ENCODE measurements at places on chromosomes 13 and 19.

GRCh38 chr13:42039457-42039945, 8.9 kb upstream of the DGKH start:
- no peak for DNase-seq

- no peak for DNase-seq
Observed at GRCh38 chr19:6413291-6413690, 11.3 kb downstream of the KHSRP start.

DNA sequence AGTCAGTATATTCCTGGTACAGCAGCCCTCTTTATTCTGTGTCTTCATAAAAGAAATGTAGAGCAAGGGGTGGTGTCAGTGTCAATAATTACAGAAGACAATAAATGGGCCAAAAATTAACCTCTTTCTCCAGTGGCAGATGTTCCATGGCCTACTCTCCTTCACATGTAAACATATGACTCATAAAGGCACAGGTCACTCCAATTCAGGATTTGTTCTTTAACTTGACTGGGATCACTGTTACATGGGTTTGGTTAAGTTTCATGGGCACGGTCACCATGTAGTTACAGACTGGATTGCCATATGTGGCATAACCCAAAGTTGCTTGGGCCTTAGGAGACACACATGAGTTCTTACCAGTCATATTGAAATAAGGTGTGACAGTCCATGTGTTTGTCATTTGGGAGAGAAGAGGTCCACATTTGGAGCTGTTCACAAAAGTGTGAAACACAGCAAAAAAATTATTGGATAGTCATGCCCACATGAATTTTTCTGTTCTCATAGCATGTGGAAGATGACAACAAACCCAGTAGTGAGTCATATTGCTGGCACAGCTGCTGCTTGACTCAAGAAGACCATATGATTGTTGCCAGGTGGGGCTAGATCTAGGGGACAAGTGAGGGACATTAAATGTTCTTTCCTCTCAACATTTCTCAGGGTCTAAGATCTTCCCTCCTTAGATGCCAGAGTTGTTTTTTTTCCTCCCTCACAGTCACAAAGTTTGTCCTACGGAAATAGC, 68.1 kb upstream of the HTR2A start:
- no peak for DNase-seq

GRCh38 chr19:3518255-3518654, 12.1 kb downstream of the FZR1 start:
- DNase-seq, result no peak

DNA sequence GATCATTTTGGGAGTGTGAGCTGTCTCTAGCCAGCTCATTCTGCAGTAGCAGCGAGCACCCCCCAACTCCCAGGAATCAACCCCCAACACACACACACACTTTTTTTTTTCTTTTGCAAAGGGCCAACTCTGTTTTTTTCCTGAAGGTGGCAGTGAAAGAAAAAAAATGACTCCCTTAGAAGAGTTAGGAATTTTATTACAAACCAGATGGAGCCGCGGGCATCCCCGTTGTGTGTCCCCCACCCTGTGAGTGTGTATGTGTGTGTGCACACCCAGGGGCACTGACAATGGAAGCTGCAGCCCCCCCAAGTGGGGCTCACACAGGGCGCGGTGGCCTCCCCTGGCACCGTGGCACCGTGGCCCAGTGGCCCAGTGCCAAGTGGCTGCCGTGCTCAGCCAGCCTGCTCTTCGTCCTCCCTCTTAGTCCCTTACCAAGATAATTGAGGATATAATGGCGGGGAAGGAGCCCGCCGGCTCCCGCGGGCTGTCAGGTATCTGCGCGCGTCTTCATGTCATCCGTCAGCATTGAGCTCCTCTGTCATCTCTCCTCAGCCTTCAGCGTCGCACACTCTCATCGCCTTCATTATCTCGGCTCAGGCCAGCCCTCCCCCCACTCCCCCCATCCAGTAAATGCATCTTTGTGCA, 314.1 kb downstream of the ZNF536 start:
- DNase-seq, result no peak

DNA sequence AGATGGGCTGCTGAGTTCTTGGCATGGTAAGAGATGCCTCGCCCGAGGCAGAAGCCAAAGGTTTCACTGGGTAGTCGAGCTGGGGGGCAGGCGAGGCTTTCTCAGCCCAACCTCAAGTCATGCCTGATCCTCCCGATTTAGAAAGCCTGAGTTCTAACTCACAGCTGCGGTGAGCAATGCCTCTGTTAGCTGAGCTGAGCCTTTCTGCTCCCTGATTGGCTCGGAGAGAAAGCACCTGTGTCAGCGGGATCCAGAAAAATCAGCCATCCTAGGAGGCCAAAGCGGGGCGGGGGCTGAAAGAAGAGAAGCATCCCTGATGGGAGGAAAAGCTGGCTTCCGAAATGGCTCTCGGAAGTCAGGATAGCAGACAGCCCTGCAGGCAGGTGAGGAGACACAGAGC, 44.7 kb downstream of the CACNA1A start:
- no peak for DNase-seq

DNA sequence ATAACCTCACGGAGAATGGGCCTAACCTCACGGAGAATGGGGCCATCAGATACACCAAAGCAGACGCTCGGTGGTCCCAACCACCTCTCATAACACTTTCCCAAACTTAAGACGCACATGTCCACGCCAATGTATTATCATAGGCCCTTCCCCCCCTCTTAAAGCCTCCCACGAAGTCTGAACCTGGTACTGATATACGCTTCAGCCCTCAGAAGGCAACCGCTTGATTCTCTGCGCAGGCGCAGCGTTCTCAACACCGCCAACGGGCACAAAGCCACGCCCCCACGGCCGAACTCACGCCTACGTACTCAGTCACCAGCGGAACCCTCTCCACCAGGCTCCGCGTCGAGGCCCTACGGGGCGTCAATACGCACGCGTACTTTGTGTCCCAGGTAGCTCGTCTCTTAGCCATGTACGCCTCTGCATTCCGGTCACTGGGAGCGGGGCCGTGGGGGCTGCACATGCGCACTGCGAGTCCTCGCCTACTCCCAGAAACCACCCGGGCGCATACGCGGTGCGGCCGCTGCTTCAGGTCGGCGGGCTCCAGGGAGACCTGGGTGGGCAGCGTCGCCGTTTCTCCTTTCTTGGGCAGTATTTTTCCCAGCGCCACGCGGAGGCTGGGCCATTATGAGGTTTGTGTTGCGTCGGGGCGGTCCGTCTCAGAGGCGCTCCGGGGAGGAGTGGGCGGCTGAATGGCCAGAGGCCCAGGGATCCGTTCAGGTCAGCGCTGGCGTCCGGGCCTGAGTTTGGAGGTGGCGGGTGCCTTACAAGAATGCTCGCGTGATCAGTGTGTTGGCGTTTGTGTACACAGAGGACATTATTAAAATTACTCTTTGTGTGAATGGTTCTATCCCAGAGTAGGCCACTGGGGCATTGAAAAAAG, 25.3 kb downstream of the ZNF582 start:
- DNase-seq, result peak; percentile 40

DNA sequence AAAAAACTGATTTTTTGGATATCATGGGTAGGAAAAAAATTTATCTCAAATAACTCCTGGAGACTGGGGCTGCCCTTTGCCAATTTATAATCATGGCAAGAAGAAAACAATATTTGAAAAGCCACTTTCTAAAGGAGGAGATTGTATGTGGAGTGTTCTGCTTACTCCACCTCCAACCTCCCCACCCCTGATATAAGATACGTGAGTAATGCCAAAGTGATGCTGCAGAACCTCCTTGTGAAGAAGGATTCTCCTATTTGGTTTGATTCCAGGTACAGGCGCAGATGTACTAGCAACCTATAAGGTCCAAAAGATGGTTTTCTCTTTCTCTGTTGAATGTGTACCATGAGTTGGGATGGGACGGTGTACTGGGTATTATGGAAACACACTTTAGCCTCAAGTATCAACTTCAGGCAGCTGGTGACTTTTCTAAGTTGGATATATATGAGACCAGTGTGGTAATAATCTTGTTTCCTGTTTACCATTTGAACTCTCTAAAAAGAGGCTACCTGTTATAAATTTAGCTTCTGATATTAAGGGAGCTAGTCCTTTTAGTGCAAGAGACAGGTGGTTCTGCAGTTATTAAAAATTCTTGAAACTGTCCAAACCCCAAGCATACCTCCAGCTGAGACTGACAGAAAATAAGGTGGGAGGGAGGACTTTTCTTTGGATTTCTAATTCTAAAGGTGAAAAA, 724.0 kb upstream of the MIR17HG start:
- DNase-seq, result no peak

- no peak for DNase-seq
Observed at GRCh38 chr19:57803594-57804325, 11.0 kb downstream of the ZNF552 start.

- no peak for DNase-seq
Observed at GRCh38 chr13:73370066-73370465, 311.3 kb downstream of the KLF5 start.

GRCh38 chr13:31409678-31410356, 210.0 kb downstream of the B3GLCT start:
- DNase-seq, result no peak

DNA sequence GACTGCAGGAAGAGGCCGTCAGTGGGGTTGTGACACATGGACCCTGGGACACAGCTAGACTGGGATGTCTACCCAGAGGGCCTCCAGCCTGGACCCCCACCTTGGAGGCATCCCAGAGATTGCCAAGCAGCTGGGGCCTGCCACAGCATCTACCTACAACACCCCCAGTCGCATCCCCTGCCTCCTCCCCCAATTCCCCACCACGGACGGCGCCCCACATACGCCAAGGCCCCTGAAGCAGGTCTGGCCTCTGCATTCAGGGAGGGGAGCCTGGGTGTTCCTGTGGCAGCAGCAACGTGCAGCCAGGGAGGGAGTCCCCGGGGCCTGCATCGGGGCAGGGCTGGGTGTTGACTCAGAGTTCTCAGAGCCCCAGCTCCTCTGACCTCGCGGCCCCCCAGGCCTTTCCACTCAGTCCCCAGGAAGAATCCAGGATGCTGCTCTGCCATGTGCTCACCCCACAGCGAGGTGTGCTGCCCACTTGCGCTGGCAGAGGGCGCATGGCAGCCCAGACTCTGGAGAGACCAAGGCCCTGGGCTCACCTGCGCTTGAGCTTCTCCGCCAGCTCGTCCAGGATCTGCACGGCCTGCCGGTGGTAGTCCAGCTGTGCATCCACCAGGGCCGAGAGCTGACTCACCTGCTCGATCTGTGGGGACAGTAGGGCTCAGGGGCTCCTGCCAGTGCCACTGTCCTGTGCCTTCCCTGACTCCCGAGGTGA, 19.6 kb downstream of the MPND start:
- DNase-seq, result no peak

GRCh38 chr13:54144828-54145227, 1116.2 kb downstream of the OLFM4 start:
- DNase-seq, result no peak

- no peak for DNase-seq
Observed at GRCh38 chr19:16824658-16825311, 4.4 kb upstream of the SIN3B start.

- DNase-seq, result no peak
Observed at GRCh38 chr13:64090311-64090710, 2674.7 kb upstream of the PCDH20 start.

DNA sequence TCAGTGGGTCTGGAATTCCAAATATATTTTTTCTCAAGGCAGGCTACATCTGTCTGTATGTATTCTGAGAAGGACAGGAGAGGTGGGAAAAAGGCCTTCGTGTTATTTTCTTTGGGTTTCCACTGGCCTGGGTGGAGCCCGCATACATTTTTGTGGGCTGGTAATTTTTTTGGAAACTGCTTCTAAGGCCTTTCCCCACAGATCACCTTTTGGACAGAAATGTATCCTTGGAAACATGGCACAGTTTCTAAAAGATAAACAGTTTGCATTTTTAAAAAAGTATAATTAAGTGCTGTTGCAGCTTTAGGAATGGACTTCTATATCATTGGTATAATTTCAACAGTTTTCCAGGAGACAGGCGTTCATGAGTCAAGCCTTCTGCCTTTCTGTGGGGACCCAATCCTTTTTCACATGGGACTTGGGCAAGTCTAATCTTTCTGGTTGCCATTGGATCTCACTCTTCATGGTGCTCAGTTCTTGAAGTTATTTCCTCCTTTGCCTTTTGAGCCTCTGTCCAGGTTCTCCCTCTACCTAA, 8.9 kb downstream of the RFX2 start:
- no peak for DNase-seq

- no peak for DNase-seq
Observed at GRCh38 chr13:25295228-25295627, 6.2 kb upstream of the NUP58 start.

DNA sequence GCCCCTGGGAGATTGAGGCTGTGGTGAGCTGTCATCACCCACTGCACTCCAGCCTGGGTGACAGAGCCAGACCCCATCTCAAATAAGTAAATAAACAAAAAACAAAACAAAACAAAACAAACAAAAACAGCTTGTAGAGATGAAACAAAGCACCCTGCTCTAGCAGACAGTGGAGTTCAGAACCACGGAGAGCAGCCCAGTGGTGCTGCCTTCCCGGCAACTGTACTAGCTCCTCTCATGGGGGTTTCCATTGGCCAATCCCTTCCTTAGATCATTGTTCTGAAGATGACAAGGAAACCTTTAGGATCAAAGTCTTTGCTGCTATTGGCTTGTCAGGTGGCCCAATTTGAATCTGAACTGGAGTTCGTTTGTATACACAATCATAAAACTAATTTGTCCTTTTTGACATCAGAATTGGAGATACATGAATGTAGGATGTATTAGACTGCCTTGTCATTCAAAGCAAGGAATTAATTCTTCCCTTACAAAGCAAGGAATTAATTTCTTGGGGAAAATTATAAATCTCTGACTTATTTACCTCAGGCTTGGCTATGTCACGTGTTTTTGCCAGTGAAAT, 19.7 kb upstream of the SYCN start:
- no peak for DNase-seq

GRCh38 chr19:2645826-2646225, 56.7 kb downstream of the GNG7 start:
- DNase-seq, result no peak

GRCh38 chr13:32629313-32629712, 43.1 kb downstream of the PDS5B start:
- no peak for DNase-seq

- peak; percentile 31 for DNase-seq
Observed at GRCh38 chr19:17605761-17606589, 50.5 kb downstream of the COLGALT1 start.

- DNase-seq, result no peak
Observed at GRCh38 chr13:41673640-41674039, 216.3 kb downstream of the RGCC start.

DNA sequence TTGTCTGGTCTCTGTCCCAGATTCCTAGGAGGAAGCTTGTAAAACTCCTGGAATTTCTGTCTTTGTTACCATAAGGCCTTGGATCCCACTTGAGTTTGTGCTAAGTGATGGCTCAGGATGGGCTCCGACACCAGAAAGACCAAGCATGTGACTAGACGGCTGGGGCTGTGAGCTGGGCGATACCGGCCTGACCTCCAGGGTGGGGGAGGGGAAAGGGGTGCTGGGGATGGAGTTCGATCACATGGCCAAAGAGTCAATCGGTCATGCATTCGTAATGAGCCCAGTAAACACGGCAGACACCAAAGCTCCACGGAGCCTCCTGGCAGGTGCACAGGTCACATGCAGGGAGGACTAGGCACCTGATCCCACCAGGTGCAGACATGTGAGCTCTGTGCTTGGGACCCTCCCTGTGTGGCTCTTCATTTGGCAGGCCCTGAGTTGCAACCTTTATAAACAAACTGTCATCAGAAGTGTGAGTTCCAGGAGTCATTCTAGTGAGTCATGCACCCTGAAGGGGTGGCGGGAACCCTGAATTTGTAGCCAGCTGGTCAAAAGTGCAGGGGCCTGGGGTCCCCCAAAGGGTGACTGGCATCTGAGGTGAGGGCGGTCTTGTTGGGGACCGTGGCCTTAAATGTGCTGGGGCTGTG, 27.1 kb downstream of the ELAVL1 start:
- no peak for DNase-seq

- no peak for DNase-seq
Observed at GRCh38 chr19:35313587-35313986, 15.4 kb upstream of the CD22 start.

- peak; percentile 16 for DNase-seq
Observed at GRCh38 chr19:34926685-34927375, at the start of gene ZNF30. TSS of gene ZNF30 (plus strand) at chr19:34926903. CDS start at chr19:34929948, 3,045 bp downstream.

All from esophagus squamous epithelium (tissue), 5 donors.